ENCODE measurements at places on chromosomes 7 and 10.

DNA sequence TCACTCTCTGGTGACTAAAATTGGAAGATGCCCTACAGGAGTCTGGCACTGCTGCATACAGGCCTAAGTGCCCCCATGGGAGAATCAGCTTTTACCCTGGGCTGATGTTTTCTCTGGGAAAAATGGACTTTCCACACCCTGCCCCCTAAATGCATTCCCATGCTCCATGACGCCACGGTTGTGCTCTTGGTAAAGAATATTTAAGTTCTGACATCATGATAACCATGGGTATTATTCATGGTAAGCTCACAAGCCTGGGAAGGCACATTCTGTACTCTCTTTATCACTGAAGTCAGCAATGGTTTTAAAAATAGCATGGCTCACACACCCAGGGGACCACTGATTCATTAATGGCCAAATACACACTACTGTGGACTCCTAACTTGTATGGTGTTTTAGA, 43.4 kb downstream of the HIPK2 start:
- DNase-seq: no peak

GRCh38 chr10:9621216-9621615, 1396.5 kb upstream of the CELF2 start:
- DNase-seq: no peak

- DNase-seq: no peak
Measured at GRCh38 chr10:61588770-61589211, 73.9 kb upstream of the CABCOCO1 start.

DNA sequence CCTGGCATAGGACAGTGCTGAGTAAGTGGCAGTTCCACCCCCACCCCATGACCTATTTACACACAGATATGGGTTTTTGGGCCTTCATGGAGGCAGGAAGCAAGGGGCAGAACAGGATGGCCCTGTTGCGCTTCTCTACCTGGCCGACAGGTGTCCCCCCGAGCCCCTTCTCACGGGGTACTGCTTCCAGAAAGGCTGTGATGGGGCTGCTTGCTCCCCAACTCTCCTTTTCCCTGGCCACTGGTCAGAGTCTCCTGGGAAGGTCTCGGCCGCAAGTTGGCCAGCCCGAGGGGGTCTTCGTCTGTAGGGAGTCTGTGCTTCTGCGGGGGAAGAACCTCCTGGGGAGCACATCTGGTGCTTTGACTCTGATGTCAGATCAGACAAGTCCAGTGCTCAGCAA, 139.8 kb upstream of the TNS3 start:
- DNase-seq: no peak

DNA sequence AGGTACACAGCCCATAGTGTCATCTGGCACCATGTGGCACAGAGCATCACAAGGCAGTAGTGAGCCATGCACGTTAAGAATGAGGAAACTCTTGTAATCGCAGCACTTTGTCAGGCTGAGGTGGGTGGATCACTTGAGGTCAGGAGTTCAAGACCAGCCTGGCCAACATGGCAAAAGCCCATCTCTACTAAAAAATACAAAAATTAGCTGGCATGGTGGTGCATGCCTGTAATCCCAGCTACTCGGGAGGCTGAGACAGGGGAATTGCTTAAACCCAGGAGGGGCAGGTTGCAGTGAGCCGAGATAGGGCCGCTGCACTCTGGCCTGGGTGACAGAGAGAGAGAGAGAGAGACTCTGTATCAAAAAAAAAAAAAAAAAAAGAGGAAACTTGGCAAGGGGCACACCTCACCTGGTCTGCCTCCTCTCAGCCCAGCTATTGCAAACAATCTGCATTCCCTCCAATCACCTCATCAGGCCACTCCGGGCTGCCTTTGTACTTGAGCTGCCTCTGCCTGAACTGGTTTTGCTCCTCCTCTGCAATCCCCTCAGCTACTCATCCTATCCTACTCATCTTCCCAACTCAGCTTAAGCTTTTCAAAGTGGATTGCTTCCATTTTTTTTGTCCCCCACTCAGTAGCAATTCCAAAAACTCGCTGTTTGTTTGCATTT, 46.0 kb upstream of the OPTN start:
- DNase-seq: no peak

- DNase-seq: no peak
Measured at GRCh38 chr7:155667241-155667829, 22.9 kb downstream of the RBM33 start.

- DNase-seq: no peak
Measured at GRCh38 chr10:24438800-24439199, 229.9 kb downstream of the KIAA1217 start.

GRCh38 chr7:104207731-104208420, at the start of gene ORC5:
Gene ORC5, minus strand, starts transcription at chr7:104208013. Its CDS starts 109 bp downstream, at chr7:104207904.
- DNase-seq: peak; percentile 24

DNA sequence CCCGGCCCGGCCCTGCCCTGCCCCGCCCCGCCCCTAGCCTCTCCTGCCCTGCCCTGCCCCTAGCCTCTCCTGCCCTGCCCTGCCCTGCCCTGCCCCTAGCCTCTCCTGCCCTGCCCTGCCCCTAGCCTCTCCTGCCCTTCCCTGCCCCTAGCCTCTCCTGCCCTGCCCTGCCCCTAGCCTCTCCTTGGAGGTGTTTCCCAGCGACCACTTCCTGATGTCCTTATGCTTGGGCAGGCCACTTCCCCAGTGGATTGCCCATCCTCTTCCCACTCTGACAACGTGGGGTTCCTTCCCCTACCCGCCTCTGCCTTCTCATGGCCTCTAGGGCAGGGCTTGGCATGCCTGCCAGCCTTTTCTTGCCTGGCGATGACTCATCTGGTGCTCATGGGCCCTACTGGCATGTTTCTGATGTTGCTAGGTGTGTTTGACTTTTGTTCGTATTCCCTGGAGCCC, 21.2 kb downstream of the PRXL2A start:
- DNase-seq: no peak

- no peak for DNase-seq
Measured at GRCh38 chr7:15494711-15495110, 67.1 kb downstream of the AGMO start.

GRCh38 chr10:98602224-98602623, 155.5 kb upstream of the HPS1 start:
- no peak for DNase-seq

GRCh38 chr10:14736043-14736442, 38.7 kb downstream of the FAM107B start:
- DNase-seq: no peak

- no peak for DNase-seq
Measured at GRCh38 chr7:42883950-42884349, 27.9 kb downstream of the C7orf25 start.

- no peak for DNase-seq
Measured at GRCh38 chr7:96532428-96532935, 177.2 kb downstream of the SEM1 start.

DNA sequence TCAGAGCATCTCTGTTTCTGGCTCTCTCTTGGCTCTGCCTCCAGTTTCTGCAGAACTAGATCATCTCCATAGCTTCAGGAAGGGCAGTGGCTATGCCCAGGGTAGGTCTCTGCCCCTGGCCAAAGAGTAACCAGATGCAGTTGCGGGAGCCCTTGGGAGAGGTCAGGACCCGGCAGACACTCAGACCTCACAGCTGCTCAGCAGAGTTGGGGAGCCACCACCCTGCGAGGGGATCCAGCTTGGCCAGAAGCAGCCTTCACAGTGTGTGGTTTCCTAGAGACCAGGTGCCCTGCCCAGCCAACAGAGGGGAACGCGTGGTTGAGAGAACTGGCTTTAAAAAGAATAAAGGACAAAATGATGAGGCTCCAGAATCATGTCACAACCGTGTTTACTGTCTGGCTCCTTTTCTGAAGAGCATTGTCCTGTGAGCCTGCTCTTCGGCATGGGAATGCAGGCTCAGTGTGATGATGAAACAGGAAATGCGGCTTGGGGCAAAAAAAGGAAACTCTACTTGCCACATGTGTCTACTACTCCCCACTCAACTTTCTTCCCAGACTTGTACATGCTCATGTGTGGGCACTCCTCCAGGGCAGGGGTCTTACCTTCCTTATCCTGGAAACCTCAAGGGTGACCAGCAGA, 243.1 kb downstream of the INHBA start:
- no peak for DNase-seq

DNA sequence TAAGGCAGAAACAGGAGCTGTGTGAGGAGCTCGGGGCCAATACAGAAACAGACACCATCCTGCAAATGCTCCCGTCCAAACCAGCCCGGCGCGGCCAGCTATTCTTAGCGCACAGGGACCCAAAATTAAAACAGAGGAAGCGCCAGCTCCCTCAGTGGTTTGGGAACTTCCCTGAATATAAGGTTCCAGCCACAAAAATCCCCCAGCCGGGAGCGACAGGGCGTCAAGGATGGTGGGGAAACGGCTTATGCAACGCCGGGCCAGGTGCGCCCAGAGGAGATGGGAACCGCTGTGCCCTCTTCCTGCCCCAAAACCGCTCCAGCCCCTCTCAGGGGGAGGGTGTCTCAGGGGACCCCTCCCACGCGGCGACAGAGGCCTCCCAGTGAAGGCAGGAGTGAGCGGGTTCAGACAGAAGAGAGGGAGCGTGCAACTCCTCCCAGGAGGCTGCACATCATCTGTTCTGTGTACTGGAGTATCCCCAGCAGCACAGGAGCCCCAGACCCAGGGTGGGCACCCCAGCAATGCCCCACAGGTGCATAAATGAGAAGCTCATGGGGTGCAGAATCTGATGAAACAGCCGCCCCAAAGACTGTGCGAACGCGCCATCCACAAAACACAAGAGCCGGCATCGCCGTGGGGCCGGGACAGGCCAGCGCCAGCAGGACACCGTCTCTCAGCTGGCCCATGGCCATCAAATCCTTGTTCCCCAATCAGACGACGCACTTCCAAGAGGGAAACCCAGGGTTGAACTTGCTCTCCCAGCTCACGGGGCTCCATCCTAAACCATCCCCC, 73.9 kb upstream of the PDGFA start:
- DNase-seq: no peak

DNA sequence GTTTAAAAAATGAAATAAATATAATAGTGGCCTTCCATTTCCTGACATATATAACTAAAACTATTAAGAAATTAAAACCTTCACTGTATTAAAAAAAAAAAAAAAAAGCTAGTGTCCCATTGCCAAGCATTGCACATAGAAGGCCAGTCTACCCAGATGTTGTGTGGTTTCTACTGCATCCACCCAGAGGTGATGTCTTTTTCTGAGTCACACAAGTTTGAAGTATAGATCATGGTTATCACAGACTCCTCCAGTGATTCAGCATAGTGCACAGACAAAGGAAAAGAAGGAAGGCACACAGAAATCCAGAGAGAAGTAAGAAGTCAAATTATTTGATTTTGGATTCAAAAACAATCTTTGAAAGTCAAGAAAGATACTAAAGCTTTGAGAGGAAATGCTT, 429.0 kb downstream of the ETV1 start:
- no peak for DNase-seq

DNA sequence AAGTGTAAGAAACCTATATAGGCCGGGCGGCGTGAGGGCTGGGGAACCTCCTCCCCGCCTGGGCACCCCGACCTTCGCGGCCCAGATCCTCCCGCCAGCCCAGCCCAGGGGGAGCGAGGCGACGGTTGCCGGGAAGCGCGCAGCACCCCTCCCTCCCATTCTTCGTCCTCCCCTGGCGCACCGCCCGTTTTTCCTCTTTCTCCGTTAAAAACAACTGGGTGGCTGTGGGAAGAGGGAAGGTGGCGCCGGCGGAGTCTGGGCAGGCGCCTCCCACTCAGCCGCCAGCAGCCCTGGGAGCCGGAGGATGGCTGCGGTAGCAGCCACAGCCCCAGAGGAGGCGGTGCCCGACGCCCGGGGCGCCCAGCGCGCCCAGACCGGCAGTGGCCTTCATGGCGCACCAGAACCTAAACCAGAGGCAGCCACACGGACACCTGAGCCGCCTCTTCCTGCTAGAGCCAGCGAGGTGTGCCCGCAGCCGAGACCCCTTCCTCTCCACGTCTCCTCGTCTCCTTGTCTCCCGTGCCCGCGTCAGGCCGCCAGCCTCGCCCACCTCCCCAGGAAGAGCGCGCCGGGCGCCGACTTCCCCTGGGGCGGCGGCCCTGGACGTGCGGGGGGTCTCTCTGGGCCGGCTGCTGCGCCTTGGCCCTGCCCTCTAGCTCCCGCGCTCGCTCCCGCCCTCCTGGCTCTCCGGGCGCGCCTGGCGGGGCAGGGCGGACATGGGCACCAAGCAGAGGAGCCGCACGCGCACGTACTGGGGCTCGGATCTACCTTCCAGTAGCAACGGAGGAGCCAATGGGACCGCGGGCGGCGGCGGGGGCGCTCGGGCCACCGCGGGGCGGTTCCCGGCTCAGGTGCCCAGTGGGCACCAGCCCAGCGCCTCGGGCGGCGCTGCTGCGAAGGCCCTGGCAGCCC, 32.8 kb upstream of the SFTPD start:
- no peak for DNase-seq

DNA sequence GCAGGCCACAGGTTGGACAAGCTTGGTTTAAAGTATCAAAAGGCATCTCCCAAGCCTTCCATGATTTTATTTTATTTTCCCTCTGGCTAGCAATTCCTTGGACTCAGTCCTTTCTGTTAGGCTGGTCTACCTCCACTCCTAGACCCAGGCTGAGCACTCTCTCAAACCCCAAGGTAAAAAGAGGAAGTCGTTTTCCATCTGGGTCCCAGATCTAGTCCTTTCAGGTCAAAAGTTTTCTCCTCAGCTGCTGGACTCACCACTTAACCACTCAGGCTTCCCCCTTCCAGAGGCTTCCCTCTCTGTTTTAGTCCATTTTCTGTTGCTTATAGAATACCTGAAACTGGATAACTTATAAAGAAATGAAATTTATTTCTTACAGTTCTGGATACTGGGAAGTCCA, 252.3 kb upstream of the MKLN1 start:
- DNase-seq: no peak

DNA sequence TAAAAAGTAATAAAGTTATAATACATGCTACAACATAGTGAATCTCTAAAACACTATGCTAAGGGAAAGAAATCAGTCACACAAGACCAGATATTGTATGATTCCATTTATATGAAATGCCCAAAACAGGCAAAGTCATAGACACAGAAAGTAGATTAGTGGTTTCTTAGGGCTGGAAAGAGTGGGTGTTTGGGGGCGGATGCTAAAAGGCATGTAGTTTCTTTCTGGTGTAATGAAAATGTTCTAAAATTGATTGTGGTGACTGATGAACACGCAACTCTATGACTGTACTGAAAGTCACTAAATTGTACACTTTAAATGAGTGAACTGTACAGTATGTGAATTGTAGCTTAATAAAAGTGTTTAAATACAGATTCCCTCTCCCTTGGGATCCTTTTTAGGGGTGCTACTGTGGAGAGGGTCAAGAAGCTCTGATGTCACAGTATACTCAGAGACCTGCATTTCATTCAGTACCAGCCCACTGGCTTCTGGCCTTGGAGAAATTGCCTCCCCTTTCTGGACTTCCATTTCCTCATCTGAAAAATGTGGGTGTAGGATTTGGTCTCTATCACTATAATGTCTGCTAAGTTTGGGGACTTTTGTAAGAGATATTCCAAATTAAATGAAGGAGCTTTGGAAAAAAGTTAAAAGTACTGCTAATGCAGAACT, 46.4 kb downstream of the AOAH start:
- no peak for DNase-seq

Data from activated CD8-positive, alpha-beta memory T cell treated with anti-CD3 and anti-CD28 coated beads for 1 hour (primary cell).